ENCODE measurements at places on chromosomes 13 and 19.

- no peak for DNase-seq
Observed at GRCh38 chr19:51887522-51888498, at the start of gene ZNF577. ZNF577 (minus strand) TSS chr19:51887951; CDS start chr19:51880382, 7,569 bp downstream.

DNA sequence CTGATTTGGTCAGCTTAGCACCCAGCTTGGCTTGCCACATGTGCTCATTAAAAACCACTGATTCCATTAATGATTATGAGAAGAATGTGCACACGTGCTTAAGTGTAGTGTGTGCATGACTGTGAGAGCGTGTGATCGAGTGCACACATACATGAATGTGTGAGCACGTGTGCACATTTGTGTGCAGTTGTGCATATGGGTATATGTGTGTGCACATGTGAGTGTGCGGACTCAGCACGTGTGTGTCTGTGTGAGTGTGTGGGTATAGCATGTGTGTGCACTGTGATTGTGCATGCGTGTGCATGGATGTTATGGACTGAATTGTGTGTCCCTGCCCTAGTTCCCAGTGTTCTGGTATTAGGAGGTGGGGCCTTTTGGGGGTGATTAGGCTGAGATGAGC, 202.1 kb upstream of the ZNF536 start:
- DNase-seq: no peak

DNA sequence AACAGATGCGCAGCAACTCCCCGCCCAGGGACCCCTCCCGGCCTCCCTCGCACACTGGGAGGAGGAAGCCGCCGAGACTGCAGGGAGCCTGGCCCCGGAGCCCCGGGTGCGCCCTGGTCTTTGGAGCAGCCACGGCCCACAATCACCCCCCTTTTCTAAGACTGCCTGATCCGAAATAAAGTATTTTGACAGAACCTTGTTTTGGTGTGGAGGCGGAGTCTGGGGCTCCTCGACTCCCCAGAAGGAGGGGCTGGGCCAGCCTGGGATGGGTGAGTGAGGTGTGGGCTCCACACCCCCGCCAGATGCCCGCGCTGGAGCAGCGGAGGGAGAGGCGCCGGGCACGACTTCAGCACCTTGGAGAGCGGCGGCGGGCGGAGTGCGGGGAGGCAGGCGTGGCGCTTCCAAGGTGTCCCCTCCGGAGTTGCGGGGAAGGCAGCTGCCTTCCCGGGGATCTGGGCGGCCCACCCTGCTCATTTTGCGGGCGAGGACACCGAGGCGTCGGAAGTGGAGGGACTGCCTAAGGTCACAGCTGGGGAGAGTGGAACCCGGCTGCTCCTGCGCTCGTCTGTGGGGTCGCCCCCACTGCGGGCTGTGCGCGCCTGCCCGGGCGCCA, 9.4 kb downstream of the SIRT6 start:
- DNase-seq: no peak

GRCh38 chr13:111356795-111357194, 36.4 kb downstream of the TEX29 start:
- no peak for DNase-seq

DNA sequence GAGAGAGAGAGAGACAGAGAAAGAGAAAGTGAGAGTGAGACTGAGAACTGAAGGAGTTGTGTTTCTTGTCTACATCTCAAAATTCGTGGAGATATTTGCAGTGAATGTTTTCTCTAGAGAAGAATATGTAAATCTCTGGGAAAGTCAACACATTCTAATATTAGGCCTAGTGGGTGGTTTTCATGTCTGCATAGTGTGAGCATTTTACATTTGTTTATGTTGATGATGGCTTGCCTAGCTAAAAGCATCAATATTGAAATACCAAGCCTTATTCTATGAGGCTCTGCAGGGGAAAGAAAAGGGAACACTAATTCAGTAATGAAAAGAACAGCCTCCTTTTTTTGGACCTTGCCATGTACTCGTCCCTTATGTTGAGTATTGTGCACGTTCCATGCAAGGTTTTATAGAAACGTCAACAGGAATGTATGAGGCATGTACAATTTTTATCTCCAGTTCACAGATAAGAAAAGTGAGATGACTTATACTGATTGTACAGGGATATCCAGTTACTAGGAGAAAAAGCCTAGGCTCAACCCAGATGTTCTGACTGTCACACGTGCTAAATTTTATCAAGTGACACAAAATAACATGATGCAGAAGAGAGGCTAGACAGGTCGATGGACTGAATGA, 1288.9 kb upstream of the SLC10A2 start:
- DNase-seq: no peak

DNA sequence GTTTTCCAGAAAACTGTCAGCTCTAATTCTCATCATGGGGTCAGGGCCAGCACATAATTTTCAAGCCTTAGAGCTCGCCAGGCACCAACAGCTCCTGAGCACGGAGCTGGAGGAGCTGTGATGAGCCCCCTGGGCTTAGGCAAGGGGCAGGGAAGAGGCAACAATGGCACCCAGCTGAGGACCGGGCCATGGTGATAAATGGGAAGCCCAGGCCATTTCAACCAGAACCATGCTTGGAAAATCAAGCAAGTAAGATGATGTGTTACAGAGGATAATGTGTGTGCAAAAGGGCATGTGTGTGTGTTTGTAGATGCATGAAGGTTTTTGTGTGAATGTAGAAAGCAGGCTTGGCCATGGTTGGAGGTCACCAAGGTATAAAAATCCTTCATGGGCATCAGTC, 66.8 kb upstream of the UBAC2 start:
- DNase-seq: no peak

GRCh38 chr19:32498648-32499200, 82.3 kb upstream of the PDCD5 start:
- DNase-seq: no peak

DNA sequence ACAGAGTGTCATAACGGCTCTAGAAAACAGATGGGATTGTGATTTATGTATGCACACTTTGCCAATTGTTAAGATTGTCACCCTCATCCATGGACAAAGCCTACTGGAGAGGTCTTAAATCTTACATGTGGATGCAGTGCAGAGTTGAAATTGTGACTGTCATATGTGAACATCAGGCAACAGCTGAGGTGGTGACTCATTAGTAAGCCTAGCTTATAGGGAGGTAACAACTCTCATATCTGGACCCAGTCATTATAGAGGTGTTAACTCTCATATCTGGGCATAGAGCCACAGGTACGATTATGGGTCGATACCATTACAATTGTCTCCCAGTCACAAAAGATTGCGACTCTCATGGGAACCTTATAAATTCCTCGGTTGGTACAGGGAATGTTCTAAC, 29.8 kb upstream of the ZNF254 start:
- DNase-seq: no peak

- DNase-seq: no peak
Observed at GRCh38 chr13:33069365-33069764, 53.1 kb downstream of the KL start.

GRCh38 chr13:96403241-96403640, 313.3 kb downstream of the HS6ST3 start:
- DNase-seq: no peak

DNA sequence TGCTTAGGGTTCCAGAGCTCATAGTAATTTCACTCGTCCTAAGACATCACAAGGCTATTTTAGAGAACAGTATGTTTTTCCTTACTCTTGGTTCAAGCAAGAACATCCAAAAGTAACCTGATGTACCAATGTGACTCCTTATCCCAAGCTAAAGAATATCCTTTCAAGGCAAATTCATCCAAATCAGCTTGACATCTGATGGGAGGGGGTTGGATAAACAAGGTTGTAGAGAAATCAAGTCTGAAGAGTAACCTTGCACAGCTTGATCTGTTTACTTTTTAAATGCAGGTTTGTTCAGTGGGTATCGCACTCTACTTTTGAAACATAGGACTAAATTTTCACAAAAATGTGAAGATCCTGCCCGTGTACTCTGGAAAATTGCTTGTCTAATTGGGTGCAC, 201.2 kb downstream of the GGACT start:
- DNase-seq: peak; percentile 64

All from NCI-H1417 (cell line).